NCI-H2171 treated with DMSO at 0.1 percent for 48 hours (cell line): ENCODE measurements at places on chromosomes 1 and 21.

GRCh38 chr1:75616436-75617433 is 5.8 kb upstream of the SLC44A5 start:
- DNase-seq = no peak

DNA sequence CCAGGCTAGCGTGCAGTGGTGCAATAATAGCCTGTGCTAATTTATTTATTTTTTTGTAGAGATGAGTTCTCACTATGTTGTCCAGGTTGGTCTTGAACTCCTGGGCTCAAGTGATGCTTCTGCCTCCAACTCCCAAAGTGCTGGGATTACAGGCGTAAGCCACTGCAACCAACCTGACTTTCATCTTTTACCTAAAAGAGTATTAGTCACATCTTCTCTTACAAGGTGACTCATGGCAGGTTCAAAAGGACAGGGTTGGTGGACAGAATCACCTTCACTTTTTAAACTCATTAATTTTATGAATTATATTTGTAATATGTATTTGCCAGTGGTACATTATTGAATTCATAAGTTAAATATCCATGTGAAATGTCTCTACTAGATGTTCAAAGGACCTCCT is 18.1 kb downstream of the JAM2 start:
- no peak for DNase-seq

GRCh38 chr1:194289569-194290266 is 1103.3 kb upstream of the B3GALT2 start:
- no peak for DNase-seq

- no peak for DNase-seq
These were observed 68.9 kb upstream of the COL11A1 start for GRCh38 chr1:103177108-103177775.

GRCh38 chr1:213821175-213821942 is 166.4 kb upstream of the PROX1 start:
- DNase-seq = no peak

- no peak for DNase-seq
These were observed 6.8 kb downstream of the KCNH1 start for GRCh38 chr1:211127166-211127565.

DNA sequence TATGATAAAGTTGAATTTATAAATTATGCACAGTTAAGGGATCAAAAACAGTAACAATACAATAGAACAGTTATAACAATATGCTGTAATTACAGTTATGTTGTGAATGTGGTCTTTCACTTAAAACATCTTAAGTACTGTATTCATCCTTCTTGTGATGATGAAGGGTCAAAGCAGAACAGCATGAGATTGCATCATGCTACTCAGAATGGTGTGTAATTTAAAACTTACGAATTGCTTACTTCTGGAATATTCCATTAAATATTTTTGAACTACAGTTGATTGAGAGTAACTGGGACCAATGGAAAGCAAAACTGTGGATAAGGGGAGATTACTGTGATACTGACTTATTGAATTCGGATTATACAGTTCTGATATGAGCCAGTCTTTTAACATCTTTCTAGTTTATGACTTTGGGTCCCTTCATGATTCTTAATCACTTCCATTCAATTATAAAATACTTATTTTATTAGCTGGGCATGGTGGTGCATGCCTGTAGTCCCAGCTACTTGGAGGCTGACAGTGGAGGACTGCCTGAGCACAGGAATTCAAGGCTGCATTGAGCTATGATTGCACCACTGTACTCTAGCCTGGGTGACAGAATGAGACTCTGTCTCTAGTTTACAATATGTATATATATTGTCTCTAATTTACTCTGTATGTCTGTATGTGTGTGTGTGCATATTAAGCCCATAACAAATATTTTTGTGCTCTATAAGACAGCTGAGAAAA is 43.2 kb downstream of the ATP1B1 start:
- no peak for DNase-seq

GRCh38 chr1:183812686-183813569 is 8.0 kb downstream of the RGL1 start:
- DNase-seq = no peak

GRCh38 chr1:65163201-65163805 is 15.3 kb downstream of the AK4 start:
- no peak for DNase-seq
